ENCODE measurements at places on chromosomes 7 and 10.

GRCh38 chr10:10141782-10142382, 875.8 kb upstream of the CELF2 start:
- DNase-seq: no peak

- no peak for DNase-seq
These were observed 131.5 kb downstream of the ATE1 start for GRCh38 chr10:121796342-121796741.

DNA sequence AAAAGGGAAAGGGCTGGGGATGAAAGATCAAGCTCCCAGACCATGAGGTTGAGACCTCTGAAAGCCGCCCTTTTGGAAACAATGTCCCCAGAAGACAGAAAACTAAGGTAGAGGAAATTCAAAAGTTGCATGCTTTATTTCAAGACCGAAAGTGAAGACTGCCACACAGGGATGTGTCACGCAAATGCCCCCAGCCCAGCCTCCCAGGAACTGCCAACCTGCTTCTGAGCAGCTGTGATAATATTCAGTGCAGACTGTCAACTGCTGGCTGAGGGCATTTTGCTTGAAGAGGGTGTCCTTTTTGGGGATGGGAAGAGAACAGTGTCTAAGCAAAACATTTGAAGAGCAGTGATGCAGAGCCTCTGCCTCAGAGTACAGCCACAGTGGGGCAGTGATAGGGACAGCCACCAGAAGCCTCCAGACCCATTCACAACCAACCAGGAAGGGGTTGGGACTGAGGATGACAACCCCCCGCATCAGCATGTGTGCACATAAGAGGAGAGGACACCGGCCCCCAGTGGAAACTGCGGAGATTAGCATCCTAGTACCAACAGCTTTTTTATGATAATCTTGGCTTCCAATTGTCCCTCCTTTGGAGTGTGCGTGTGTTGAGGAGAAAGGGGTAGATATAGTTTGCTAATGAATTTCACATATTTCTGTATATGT, 34.7 kb upstream of the NFE2L3 start:
- no peak for DNase-seq

DNA sequence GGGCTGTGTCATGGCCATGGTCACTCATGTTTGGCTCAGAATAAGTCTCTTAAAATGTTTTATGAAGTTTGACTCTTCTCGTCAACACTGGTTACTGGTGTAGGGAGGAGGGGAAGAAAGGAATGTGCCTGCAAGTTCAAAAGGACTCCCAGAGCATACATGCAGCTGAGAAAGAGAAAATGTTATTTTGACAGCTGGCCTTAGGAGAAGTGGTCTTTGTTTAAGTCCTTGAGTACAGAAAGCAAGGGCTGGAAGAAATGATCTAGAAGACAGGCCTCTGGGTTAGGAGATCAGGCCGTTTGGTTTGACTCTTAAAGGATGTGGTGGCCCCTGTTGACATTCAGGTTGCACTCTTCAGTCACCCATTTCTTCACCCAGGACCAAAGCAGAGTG, 245.5 kb downstream of the REEP3 start:
- no peak for DNase-seq

DNA sequence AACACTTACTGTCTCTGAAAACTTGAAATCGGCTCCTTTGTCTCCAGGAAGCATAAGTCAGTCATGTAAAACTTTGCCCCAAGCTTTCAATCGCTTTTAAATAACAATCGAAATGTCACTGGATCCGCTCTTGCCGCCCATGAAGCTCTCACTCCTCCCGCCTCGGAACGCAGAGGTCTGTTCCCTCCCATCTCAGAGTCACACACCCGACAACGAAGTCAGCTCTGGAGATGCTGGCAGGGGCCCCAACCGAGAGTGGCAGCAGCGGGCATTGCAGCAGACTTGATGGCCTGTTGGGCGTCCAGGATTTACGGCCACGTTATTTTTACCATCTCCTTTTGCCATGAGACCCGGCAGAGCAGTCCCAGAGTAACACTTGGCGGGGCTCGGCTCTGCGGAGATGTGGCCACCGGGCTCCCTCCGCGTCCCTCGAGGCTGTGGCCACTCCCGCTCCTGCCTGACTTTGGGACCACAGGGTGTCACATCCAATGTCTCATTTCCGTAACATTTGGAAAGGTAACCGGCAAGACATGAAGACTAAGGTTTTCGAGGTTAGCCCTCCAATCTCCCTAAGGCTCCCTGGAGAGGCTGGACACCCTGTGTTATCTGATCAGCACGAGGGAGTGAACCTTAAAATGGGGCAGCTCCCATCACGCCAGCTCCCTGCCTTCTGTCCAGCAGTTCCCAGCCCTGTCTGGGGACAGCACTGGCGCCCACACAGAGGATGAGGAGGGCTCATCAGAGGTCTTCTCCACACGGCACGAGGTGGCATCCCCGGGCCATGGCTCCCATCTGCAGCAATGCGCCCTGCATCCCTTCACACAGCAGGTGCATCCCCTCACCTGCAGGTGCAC, 62.8 kb upstream of the ADGRA1 start:
- DNase-seq: no peak

DNA sequence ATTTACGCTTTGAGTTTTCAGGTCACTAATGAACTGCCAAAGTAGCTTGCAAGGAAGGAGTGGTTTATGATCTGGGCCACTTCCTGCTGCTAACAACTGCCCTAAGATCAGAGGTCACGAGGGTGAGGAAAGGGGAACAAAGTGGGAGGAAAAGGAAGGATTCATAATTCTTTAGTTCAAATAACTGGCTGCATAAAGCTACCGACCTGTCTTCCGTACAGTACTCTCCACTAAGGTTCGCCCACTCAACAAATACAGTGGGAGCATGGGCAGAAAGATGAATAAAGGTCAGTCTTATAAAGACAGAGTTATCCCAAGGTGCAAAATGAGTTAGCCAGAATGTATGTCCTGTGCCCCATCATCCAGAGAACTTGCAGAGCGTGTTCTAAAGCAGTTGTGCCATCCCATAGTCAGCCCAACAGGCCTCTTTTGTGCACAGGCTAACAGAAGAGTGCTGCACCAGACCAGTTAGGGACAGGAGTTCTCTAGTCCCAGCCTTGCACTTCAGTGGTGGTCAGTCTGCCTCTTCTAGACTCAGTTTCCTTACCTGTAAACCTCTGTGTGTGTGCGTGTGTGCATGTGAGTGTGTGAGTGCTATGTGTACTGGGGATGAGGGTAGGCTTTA, 65.9 kb downstream of the CREB3L2 start:
- no peak for DNase-seq

GRCh38 chr7:4665661-4666060, 16.4 kb upstream of the FOXK1 start:
- no peak for DNase-seq

DNA sequence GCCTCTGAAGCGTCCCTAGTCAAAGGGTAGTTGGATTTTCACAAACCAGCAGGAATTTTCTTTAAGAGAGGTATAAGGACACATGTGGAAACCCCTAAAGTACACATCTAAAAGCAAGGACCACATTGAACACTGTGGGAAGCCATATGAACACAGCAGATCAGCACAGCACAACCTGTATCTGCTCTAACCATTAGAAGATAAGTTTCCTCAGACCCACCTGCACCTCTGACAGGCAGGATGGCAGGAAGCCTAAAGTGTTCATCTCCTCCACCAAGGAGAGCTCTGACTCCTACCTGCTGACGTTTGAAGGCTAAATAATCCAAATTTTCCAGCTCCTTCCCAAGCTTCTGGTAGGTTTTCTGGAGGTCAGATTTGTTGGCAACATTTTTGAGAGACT, 174.4 kb downstream of the CTNNA3 start:
- no peak for DNase-seq

DNA sequence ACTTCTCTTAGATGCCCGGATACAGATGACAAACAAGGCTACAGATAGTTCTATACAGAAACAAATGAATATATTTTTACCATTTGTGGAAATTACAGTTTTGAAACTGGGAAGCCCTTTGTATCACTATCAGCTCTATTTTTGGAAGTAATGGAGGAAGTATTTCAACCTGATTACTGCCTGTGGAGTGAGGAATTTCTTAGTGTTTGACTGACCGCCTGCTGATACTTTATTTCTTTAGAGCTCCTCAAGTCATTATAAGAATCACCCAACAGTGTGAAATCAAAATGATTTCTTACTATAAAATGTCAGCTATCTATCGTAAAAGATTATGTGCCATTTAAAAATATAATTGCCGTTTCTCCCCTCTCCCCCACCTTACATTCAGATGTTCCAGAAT, 290.9 kb downstream of the SDK1 start:
- DNase-seq: no peak

DNA sequence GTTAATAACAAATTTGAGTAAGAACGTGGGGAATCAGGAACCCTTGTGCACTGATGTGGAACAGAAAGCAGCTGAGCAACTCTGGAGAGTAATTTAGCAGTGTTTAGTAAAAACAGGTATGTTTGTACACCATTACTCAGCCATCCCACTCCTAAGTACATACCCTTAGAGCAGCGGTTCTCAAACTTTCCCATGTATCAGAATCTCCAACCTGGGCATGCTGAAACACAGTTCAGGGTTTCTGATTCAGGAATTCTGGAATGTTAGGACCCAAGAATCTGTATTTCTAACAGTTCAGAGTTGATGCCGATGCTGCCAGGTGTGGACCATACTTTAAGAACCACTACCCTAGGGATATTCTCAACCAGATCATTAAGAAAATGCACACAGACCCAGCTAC, 5.1 kb downstream of the SGMS1 start:
- no peak for DNase-seq

- no peak for DNase-seq
These were observed 3.1 kb downstream of the NACAD start for GRCh38 chr7:45085619-45086200.

DNA sequence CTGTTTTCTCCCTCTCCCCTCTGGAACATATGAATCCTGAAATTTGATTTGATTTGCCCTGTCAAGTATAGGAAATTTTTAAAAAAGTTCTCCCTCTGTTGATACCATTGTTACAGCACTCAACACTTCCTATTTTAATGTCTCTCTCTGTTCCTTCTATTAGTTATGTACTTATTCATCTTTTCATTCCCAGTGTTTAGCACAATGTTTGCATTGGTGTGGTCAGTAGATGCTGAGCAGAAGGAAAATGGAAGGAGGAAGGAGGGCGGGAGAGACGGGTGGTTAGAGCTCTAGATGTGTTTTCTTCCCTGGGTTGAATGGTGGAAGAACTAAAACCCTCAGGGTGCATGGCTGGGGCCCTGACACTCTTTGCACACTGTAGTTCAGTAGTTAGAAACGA, 79.5 kb downstream of the WNT2 start:
- DNase-seq: no peak

- no peak for DNase-seq
These were observed 111.7 kb downstream of the JCAD start for GRCh38 chr10:29947701-29948060.

GRCh38 chr7:37920305-37920848, at the start of gene EPDR1:
Gene EPDR1, plus strand, starts transcription at chr7:37920640. Its CDS starts 300 bp downstream, at chr7:37920940.
- DNase-seq: peak; percentile 7

GRCh38 chr10:80144067-80144695, 11.7 kb downstream of the PLAC9 start:
- DNase-seq: peak; percentile 47

GRCh38 chr7:70349031-70349430, 750.8 kb downstream of the AUTS2 start:
- no peak for DNase-seq

- DNase-seq: no peak
These were observed 8.4 kb downstream of the ALDH18A1 start for GRCh38 chr10:95648138-95648537.

GRCh38 chr7:84629216-84629615, 434.6 kb upstream of the SEMA3A start:
- no peak for DNase-seq

- no peak for DNase-seq
These were observed 18.8 kb downstream of the CHST15 start for GRCh38 chr10:124074501-124075109.

DNA sequence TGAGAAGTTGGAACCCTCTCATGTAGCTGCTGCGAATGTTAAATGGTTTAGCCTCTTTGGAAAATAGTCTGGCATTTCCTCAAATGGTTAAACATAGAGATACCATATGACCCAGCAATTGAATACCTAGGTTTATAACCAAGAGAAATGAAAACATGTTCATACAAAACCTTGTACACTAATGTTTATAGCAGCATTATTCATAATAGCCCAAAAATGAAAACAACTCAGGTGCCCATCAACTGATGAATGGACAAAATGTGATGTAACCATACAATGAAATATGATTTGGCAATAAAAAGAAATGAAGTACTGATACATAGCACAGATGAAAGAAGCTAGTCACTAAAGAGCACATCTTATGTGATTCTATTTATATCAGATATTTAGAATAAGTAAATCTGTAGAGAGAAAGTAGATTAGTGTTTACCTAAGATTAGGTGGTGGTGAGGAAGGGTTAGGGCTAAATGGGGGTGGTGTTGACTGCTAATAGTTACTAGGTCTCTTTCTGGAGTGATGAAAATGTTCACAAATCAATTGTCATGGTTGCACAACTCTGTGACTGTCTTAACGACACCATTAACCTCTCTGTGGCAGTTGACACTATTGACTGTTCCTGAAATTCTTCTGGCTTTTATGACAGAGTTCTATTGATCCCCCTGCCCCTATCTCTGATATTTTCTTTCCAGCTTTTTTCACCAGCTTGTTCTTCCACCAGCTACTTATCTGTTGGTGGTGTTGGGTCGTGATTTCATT, 35.2 kb downstream of the VCL start:
- no peak for DNase-seq

GRCh38 chr7:87878208-87878735, 2.0 kb downstream of the DBF4 start:
- no peak for DNase-seq

GRCh38 chr10:92696606-92697383, 7.0 kb downstream of the HHEX start:
- DNase-seq: no peak

DNA sequence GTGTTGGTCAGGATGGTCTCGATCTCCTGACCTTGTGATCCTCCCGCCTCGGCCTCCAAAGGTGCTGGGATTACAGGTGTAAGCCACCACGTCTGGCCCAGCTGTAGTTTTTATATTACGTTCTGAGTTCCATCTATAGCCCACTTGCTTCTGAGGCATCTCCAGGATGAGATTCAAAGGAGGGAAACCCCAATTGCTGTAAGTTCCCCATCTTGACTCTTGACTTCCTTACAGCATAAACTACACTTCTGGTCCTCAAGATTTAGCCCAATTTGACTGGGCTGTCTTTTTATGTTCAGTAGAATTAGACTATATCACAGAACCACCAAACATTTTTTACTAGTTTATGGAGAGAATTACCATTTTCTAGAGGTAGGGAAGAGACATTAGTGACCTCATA, 44.3 kb downstream of the CCM2 start:
- no peak for DNase-seq

Data from NCI-H748 treated with DMSO at 0.1 percent for 48 hours (cell line).